A549 treated with CpdA at 1 μM for 4 hours (cell line): ENCODE measurements at places on chromosomes 5 and 9. TPM values are rescaled to one million over a fixed set of nuclear protein-coding genes. Genes with fewer than 3 reads are reported as not detected.

Gene PPP3R2
- not detected in 5 replicates for total RNA-seq

Gene PCDHB3
- 0.02 to 0.06 TPM (median 0.05 TPM) in 3 of 5 replicates, not detected in the others for total RNA-seq

Gene LIX1
- not detected in 5 replicates for total RNA-seq

Gene SPINK4
- total RNA-seq: not detected in 5 replicates

Gene ADAMTS13
- 0.28 to 0.73 TPM (median 0.48 TPM) in 5 replicates for total RNA-seq

Gene FBN2
- total RNA-seq: 12.7 to 18.5 TPM (median 17.3 TPM) in 5 replicates
